ENCODE measurements at places on chromosomes 7 and 10.

GRCh38 chr10:131253931-131254858, 57.3 kb downstream of the TCERG1L start:
- no peak for DNase-seq

DNA sequence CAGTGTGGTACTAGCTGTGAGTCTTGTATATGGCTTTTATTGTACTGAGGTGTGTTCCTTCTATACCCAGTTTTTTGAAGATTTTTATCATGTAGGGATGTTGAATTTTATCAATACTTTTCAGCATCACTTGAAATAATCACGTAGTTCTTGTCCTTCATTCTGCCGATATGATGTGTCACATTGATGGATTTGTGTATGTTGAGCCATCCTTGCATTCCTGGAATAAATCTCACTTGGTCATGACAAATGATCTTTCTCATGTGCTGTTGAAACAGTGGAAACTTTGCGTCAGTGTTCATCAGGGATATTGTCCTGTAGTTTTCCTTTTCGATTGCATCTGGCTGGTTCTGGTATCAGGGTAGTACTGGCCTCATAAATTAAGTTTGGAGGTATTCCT, 7.1 kb upstream of the PRKAR1B start:
- no peak for DNase-seq

DNA sequence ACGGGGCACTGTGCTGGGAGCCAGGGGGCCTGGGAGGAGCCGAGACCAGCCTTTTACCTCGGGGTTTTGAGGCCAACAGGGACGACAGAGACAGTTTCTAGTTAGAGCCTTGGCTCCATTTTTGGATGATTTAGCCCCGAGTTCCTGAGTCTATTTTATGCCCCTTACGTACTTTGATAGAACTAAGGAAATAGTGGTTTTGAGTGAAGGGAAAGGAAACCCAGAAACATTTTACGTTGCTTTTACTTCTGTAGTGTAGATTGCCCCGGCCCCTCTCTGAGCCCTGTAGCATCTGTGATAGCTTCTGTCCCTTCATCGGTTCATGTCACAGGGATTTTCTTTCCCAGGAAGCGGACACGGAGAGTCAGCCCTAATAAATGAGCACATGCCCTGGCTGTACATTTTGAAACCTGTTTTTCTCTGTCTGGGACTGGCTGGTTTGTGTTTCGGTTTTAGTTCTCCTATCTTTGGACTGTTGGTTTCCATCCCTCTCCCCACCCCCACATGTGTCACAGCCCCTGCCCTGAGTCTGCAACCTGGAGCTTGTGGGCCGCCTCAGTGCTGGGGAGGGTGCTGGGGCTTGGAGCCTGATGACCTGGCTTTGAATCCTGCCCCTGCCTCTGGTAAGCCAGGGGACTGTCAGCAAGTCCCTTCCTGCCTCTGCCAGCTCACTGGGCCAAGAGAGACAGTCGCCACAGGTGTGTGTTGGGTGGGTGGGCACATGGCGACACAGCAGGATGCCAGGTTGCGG, 6.9 kb upstream of the ORAI2 start:
- peak; percentile 73 for DNase-seq

DNA sequence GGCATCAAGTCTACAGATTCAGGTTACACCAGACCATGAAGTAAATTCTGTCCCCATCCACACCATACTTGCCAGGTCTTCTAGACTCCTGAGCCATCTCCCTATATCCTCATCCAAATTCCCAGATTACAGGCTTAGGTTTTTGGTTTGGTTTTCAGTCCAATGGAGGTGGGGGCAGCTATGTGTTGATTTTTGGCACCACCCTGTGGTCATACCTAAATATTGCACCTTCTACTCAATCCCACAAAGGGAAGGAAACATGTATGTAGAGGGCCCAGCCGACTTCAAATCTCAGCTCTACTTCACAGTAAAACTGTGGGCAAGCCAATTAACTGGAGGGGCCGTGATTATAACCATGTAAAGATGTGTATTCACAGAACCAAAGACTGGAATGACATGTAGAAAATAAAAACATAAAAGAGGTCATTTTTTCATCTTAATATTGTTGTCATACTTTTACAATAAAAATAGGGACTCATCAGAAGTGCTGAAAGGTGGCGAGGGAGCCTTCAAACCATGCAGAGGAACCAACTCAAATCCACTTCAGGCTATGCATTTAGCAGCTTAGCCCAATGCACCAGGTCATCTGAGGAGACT, 19.8 kb downstream of the ERCC6 start:
- no peak for DNase-seq

DNA sequence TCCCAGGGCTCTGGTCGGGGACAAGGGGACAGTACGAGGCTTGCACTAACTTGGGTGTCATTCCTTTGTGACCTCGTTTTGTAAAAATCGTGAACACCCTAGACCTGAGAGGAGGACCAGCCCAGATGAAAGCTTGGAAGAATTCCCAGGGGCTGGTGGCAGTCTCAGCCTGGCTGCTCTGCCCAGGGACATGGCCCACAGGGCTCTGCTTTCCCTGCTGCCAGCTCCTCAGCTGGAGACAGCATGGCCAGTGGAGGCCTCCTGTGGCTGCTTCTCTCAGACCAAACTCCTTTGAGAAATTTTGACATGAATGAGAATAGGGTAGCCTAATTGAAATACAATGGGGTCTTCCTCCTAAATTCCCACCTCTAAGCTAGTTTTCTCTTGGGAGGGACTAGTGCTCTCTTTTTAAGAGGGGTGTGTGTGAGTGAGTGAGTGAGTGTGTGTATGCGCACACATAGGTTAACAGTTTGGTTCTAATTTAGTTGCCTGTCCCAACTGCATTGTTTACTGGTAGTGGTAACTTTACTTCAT, 140.3 kb upstream of the EFCAB10 start:
- no peak for DNase-seq

DNA sequence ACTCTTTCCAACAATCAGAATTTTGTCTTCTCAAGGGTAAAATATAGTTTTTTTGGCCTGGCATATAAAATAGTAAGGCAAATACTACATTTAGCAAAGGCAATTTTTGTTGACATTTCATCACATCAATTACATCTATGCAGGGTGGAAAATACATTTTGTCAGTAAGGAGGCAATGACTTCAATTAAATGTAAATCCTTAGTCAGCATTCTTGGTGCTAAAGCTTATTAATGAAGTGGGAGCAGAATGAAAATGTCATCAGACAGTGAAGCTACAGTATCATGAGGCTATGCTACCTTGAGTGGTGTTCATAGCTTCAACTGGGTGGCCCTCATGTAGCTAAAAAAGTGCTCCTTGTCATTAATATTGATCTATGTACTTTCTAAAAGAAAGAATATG, 8.9 kb downstream of the LRRTM3 start:
- DNase-seq, result no peak

DNA sequence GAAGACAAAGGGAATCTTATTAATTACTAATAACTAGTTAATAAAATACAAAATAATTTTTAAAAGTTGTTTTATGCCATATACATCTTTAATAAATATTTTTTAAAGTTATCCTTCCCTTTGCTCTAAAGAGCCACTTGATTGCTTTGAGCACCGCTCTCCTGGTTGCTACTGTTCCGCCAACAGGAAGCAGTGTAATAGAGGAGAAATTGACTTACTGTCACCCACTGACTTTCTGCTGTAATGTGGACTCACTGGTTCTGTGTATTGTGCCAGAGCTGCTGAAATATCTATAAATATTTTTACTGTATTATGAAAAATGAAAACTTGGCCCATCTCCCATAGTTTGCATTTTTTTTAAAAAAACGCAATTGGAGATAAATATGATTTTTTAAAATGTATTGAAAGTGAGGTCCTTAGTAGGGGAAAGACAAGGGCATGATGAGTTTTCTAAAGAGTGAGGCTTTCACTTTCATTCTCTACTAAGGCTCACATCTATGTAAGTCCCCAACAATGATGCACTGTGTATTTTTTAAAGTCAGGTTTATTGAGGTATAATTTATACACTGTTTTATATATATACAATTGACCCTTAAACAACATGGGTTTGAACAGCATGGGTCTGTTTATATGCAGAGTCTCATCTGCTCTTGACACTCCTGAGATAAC, 100.5 kb downstream of the NPY start:
- no peak for DNase-seq

GRCh38 chr7:140033779-140034363, 28.9 kb downstream of the PARP12 start:
- no peak for DNase-seq

GRCh38 chr10:133087679-133088178, at the start of gene ADGRA1:
TSS of gene ADGRA1 (plus strand) at chr10:133087924. CDS start at chr10:133088910, 986 bp downstream.
- no peak for DNase-seq

- no peak for DNase-seq
Observed at GRCh38 chr10:32273336-32273735, 73.6 kb downstream of the EPC1 start.

DNA sequence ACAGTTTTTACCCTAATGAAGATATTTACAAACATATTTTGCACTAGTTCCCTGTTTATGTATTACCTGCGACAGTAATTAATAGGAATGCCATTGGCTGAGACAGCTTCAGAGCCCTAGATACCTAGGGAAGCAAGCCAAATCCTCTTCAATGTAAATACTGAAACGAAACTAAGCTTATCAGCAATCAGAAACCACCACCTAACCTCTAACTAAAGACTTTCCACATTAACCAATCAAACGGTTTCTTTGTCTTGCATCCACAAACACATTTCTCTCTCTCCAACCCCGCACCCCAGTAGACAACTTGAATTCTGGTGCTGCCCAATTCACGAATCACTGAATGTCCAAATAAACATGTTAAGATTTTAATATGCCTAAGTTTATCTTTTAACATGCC, 474.4 kb upstream of the C7orf33 start:
- DNase-seq, result no peak

DNA sequence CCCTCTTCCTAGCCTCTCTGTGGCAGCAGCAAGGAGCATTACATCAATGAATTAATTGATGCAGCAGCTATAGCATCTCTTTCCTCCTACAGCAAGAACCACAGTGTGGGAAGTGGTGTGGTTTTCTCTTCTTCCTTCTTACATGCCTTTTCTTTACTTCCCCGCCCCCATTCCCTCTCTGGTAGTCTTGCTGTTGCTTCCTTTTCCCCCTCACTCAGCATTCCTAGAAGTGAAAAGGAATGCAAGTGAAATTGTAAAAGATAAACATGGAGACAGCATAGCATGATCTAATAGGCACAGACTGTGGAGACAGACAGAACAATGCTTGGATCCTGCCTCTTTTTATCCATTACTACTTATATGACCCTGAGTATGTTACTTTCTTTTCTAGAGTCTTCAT, 370.5 kb upstream of the BMPER start:
- no peak for DNase-seq

GRCh38 chr10:11663763-11664555, 52.5 kb upstream of the USP6NL start:
- no peak for DNase-seq

GRCh38 chr10:7817576-7817975, 729 bp upstream of the TAF3 start:
- no peak for DNase-seq

DNA sequence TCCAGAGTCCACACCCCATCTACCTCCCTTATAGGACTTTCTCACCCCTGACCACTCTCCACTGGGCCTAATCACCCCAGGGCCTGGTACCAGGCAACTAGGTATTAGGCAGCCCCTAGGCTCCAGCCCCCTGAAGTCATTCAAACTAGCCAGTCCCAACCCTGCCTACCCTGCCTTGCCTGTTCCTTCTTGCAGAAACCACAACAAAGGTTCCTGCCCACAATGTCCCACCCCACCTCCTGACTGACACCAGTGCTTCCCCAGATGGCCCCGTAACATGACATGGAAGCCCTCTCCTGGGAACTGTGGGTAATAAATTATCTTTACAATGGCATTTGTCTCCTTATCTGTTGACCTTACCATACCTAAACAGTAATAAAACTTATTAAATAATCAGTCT, 100.6 kb upstream of the PDE1C start:
- DNase-seq, result no peak

DNA sequence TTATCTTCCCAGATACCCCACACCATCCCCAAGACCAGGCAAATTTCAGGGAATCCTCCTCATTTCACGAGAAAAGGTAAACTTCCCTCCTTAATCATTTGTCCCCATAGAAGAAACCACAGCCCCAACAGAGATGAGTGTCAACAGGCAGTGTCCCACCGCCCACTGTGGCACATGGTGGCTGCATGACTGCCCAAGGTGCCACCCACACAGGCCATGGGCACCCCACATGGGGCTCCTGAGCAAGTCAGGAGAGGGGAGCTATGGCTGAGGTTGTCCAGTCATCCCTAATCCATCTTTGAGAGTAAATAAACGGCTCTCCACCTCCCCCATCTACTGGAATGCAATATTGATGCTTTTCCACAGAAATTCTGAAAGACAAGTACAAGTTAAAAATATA, 44.1 kb downstream of the ANTXRL start:
- no peak for DNase-seq

- DNase-seq, result no peak
Observed at GRCh38 chr10:58952162-58952601, 224.3 kb upstream of the PHYHIPL start.

GRCh38 chr7:39923091-39923490, 27.0 kb upstream of the CDK13 start:
- DNase-seq, result no peak
